Inflammatory macrophage treated with lipopolysaccharide for 1 hour (primary cell): ENCODE measurements at places on chromosomes 7 and 10.

DNA sequence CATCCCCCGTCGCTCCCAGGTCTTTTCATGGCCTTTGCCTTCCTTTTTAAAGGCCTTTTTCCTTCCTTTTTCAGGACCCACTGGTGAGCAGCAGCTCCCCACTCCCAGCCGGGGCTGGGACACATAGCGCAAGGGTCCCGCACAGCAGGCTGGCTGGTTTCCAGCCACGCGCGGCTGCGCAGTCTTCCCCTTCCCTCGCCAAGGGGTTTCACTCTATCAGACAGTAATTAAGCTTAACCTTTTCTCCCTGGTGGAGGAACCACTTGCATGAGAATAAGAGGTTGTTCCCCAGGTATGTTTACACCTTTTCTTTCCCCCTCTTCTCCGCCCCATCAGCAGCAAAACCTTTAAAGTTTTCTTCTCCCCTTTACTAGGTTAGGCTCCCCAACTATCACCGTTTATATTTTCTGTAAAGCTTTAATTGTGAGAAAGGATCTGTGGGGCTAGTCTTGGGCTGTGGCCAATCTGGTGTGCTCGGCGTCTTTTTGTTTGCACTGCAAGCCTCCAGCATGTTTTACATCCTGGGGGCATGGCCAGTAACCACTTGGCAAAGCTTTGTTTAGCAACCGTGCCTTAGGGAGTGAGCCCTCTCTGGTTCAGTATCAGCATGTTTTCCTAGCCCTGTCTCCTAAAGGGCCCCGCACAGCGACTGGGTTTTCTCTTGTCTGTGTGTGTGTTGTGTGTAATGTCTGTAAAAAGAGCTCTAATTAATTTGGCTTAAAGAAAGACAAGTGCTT lies 219.6 kb downstream of the PHF14 start:
- DNase-seq, result no peak

- DNase-seq, result no peak
Measured at GRCh38 chr7:115869190-115869589, 161.4 kb downstream of the TFEC start.

- no peak for DNase-seq
Measured at GRCh38 chr7:47578579-47579270, 3.2 kb downstream of the TNS3 start.

GRCh38 chr7:79221211-79221610 lies 232.3 kb downstream of the MAGI2 start:
- no peak for DNase-seq

DNA sequence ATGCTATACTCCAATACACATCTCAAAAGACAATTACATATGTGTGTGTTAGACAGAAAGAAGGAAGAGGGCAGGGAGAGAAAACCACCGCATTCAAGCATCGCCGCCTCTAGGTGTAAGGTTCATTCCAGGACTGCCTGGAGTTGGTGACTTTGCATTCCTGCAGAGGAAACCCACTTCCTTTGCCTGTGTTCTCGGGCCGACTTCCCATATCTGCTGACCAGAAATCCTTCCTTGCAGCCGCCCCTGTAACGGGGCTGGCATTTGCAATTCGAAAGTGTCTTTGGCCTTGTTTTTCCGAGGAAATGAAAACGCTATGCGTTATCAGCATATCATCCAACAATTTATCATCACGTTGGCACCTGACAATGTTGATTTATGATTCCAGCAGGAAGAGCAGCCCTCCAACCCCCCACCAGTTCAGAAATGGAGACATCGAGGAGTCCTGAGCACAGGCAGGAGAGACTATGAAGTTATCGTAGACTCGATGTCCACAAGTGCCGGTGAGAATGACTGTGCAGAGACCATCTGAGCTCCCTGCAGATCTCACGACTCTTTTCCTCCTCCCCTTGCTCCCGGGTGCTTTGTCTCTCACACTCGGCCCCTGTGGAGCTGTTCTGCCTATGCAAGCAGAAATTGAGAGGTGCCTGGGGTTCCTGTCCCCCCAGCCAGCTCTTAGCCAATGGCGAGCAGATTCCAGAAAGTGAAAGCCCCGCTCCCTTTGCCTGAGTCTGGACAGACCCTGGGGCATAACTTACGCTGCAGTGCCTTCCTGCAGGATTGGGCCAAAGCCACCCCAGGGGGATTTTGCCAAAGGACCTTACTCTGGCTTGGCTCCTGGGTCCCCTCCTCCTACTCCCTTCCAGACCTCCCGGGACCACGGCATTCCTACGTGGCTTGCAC lies 68.9 kb upstream of the FOXK1 start:
- DNase-seq, result no peak

- peak; percentile 53 for DNase-seq
Measured at GRCh38 chr7:1176891-1177373, 16.9 kb upstream of the ZFAND2A start.

DNA sequence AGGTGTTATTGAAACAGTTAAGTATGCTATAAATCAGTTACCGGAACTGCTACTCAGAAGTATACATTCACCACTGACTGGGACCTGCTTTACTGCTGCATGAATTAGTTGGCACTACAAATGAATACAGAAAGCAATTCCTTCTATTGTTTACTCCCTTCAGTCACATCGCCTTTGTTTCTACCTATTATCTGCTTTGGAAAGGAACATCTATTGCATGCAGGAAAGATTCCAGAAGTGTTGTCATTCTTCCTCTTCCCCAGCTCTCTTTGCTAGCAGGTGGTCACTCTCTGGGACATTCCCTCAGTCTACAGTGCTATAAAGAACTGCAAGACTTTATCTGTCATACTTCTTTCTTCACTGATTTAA lies 131.3 kb downstream of the ANK3 start:
- DNase-seq, result no peak

DNA sequence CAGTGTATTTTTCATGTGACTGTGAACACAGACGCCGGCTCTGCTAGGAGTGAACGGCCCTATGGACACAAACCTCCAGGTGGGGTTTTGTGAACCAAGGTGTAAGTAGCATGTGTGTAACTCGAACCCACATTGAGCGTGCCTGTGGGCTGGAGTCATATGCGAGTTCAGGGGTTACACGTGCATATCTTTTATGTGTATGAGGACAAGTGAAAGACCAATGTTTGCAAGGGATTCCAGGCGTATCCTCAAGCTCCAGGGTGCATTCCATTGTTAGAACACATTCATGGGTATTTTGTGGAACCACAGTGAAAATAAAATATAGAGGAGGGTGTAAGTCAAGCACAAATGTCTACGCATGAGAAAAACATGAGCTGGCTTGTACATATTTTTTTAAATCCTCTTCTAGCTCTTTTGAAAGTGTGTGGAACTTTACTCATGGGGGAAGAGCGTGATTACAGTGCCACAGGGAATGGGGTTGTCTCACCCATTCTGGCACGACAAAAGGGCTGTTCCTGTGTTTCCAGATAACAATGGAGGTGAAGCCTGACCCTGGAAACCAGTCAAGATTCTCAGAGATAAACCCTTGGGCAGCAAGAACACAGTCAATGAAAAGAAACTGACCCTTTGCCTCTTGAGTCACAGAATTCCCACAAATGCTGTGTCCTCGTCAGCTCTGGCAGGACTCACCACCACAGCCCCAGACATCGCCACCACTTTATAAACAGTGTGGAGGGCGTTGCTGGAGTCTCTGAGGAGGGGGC lies 37.0 kb upstream of the GOT1 start:
- no peak for DNase-seq

- no peak for DNase-seq
Measured at GRCh38 chr10:43228783-43229207, 38.1 kb downstream of the RASGEF1A start.

DNA sequence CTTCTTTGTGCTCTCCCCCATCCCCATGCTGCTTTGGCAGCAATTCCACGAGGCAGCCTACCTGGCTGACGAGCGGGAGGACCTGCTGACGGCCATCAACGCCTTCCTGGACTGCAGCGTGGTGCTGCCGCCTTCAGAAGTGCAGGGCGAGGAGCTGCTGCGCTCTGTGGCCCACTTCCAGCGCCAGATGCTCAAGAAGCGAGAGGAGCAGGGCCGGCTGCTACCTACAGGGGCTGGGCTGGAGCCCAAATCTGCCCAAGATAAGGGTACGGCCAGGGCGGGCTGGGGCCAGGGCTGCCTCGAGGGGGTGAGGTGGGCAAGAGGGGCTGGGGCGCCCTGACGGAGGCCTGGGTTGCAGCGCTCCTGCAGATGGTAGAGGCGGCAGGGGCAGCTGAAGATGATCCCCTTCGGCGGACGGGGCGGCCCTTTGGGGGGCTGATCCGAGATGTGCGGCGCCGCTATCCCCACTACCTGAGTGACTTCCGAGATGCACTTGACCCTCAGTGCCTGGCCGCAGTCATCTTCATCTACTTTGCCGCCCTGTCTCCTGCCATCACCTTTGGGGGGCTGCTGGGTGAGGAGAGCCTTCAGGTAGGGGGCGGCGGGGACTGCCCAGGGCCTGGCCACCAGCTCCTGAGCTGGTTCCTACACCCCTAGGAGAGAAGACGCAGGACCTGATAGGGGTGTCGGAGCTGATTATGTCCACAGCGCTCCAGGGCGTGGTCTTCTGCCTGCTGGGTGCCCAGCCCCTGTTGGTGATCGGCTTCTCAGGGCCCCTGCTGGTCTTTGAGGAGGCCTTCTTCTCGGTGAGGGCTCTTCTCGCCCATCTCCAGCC lies 9.4 kb downstream of the FASTK start:
- no peak for DNase-seq

- no peak for DNase-seq
Measured at GRCh38 chr7:38669965-38670520, 38.9 kb upstream of the AMPH start.

DNA sequence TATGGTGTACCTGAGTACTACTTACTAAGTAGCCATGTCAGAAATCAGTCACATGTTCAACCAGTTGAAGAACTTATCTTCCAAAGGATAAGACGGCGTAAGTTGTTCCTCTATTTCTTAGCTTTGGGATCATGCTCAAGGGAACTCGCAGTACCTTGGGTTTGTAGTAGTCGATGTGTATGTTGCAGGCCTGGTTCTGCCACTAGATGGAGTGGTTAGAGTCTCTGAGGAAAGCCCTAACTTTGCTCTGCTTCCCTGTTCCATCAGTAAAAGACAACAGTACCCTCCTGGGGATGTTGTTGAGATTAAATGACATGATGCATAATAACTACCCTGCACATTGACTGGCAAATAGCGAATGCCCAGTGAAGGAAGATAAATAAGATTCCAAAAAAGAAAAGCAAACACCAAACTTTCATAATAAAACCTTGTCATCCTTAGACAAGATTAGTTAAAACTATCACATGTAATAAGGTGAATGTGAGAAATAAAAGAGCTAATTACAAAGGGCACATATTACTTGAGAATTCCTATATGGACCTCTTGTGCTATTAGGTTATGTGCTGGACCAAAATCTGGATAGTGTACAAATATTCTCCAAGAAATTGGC lies 165.9 kb downstream of the ABCA13 start:
- peak; percentile 10 for DNase-seq

- no peak for DNase-seq
Measured at GRCh38 chr7:82443036-82443546, 486 bp downstream of the CACNA2D1 start.

DNA sequence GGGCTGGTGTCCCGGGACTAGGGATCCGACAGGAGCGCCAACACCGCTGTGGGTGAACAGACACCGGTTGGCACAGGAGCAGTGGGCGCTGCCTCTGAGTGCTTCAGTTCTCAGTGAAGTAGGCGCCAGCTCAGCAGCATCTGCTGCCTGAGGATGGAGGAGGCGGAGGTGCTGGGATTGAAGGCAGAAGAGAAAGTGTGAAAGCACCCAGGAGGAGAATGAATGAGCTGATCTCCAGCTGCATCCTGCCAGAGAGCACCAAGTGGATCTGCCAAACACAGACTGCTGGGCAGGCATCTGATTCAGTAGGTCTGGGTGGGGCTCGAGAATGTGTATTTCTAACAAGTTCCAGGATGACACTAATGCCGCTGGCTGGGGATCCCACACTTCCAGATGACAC lies 74.5 kb downstream of the LANCL2 start:
- no peak for DNase-seq

- no peak for DNase-seq
Measured at GRCh38 chr10:4196771-4197390, 411.9 kb upstream of the KLF6 start.

DNA sequence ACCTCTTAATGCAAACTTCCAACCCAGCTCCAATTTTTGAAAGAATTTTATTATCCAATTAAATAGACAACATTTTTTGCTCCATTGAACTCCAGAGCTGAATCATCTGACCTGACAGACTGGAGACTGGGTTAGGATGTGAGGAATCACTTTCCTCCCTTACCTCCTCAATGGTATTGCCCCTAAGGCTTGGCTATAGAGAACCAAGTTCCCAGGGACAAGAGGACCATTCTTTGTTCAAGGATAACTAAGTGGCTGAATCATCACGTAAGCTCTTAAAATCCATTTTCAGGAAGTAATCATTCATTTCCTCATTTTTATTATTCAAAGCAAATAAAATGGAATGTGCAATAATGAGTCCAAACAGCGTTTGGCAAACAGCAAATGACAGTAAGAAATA lies 335.1 kb downstream of the GATA3 start:
- no peak for DNase-seq

GRCh38 chr10:103493362-103493915 lies at the start of gene NEURL1:
TSS of gene NEURL1 (plus strand) at chr10:103493705. CDS start at chr10:103494388, 683 bp downstream.
- no peak for DNase-seq

DNA sequence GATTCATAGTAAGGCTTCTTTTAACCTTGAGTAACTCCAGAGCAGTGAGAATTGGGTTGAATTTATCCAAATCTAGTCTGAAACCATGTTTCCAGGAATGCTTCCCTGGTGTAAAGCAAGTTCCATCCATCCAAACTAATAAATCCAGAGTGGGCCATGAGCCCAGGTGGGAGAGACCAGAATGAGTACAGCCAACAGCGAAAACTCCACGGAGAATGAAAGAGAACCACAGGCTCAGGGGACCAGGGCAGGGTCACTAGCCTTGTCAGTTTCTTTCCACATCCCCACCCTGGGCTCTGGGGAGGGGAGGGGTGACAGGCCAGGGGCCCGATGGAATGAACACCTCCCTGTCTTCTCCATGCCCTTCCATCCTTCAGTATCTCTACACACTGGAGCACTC lies 180.1 kb downstream of the NEURL1 start:
- no peak for DNase-seq

DNA sequence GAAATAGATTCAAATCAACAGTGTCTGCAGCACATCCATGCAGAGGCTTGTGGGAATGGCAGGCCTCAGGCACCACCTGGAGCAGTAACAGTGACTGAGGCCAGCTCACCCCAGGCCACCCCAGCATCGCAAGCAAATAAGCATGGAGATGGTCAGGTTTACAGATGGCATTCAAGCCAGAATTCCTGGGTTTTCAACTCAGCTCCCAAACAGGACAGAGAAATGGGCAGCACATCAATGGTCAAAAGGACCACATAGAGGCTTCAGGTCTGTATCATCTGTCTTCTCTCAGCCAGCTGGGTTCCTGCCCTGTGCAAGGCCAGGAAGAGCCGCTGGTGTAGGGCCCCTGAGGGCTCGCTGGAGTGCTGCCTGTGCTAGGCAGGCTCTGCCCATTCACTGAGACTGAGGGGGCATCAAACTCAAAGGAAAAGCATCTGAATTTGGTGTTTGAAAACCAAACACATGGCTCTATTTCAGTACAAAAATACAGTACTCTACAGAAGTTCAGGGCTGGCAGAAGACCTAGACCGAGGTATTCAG lies 112.5 kb downstream of the KMT2E start:
- no peak for DNase-seq
